Activated T-cell treated with anti-CD3 and anti-CD28 coated beads for 4 hours (primary cell): ENCODE measurements at places on chromosomes 7 and 10.

GRCh38 chr7:136998495-136998894 is 130.0 kb downstream of the CHRM2 start:
- no peak for DNase-seq

DNA sequence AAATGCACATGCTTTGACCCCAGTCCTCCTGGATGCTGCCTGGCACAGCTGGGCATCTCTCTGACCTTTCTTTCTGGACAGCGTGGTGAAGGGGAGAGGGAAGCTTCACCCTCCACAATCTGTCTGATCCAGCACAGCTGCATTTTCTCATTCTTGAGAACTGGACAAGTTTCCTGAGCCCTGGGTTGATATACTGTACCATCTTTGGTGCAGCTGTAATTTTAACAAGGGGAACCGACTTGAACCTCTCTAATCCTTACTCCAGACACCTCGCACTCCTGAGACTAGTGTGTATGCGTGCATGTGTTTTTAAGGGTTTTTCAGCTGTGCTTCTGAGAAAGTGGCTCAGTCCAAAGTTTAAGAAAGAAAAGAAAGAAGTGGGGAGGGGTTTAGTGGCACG is 655.7 kb downstream of the INHBA start:
- DNase-seq, result no peak

GRCh38 chr7:114944745-114945625 is 23.1 kb downstream of the MDFIC start:
- DNase-seq, result no peak

- DNase-seq, result no peak
These were observed 23.1 kb upstream of the FMC1 start for GRCh38 chr7:139317939-139318505.

GRCh38 chr7:17584822-17585221 is 286.4 kb downstream of the AHR start:
- no peak for DNase-seq

DNA sequence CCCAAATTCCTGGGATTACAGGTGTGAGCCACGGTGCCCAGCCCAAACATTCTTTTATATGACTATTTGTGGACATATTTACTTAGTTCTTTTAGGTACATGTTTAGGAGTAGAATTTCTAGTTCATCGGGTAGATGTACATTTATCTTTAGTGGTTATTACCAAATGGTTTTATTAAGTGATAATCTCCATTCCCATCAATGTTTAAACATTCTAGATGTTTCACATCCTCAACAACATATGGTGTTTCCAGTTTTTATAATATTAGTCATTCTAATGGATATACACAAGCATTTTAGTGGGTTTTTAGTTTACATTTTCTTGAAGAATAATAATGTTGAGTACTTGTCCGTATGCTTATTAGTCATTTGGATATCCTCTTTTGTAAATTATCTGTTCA is 131.7 kb downstream of the RTKN2 start:
- DNase-seq, result no peak

GRCh38 chr10:87861566-87861952 is 1.8 kb downstream of the KLLN start:
- DNase-seq, result no peak

- DNase-seq, result no peak
These were observed 65.1 kb upstream of the NEBL start for GRCh38 chr10:20962165-20962564.

GRCh38 chr10:99733366-99733765 is 1.3 kb downstream of the CUTC start:
- no peak for DNase-seq

DNA sequence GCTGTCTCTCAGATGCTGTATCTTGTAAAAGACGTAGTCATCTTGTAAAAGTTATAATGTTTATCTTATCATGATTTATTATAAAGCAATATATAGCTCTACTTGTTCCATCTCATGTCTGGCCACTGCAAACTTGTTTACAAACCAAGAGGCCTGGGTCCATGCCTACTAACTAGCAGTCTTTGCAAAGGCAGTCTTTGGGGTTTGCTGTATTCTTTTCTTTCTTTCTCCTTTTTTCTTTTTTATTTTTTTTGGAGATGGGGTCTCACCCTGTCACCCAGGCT is 272.6 kb downstream of the GATA3 start:
- no peak for DNase-seq

DNA sequence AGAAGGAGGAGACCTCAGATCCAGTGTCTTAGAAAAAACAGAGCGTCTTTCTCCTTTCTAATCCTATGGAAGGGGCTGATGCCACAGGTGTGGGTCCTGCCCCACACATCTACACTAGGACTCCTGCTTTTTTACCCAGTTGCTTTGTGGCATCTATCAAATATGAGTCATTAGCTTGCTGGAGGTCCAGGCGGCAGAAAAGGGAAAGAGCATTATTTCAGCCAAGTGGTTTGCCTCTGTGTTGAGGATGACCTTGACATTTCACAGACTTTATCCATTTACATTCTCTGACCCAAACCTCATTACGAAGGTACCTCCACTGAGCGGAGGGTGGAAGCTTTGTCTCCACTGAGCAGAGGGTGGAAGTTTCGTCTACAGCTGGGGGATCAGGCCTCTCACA is 308.4 kb upstream of the KLF6 start:
- DNase-seq, result no peak

GRCh38 chr7:114657279-114657678 is 242.7 kb downstream of the FOXP2 start:
- DNase-seq, result no peak

DNA sequence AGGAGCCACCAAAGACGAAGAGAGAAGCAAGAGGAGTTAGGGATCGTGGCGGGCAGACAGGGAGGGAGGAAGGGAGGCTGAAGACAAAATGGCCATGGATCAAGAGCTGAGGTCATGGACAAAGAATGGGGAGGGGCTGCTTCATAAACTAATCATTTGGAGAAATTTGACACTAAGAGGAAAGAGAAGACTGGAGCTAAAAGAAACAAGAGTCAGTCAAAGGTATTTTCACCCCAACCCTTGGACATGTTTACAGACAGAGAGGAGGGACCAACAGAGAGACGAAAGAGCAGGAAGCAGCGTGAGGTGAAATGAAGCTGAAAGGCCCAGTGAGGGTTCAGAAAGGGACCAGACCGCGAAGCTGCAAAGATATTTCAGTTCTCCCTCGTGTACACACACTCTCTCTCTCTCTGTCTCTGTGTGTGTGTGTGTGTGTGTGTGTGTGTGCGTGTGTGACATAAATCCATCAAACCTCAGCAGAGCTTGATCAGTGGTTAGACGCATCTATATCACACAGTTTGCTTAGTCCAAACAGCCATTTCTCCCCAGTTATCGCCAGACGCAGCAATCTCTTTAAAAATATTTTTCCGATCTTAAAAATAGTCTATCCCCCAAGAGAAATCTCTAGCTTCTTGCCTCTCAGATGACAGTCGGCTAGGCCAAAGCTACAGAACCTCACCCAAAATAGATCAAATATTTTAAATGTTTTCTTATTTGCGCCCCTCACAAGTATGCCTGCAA is 12.5 kb upstream of the CALD1 start:
- no peak for DNase-seq

DNA sequence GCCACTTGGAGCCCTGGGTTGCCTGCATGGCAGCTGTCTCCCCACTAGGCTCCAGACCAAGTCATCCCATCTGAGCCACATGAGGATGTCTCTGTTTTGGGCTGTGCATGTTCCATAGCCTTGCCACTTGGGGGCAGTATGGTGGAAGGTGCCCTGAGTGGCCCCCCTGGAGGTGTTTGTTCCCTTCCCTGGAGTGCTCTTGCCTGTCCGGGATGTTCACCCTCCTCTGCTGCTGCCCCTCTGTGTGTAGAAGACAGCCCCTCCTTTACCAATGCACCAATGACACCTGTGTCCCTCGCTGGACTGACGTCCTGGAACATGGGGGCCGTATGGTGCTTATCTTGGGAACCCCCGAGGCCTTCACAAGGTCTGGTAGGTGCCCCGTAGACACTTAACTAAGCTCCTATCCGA is 100.2 kb downstream of the ACTR3B start:
- DNase-seq, result no peak

- DNase-seq, result no peak
These were observed 106.2 kb upstream of the RET start for GRCh38 chr10:42970451-42971250.

DNA sequence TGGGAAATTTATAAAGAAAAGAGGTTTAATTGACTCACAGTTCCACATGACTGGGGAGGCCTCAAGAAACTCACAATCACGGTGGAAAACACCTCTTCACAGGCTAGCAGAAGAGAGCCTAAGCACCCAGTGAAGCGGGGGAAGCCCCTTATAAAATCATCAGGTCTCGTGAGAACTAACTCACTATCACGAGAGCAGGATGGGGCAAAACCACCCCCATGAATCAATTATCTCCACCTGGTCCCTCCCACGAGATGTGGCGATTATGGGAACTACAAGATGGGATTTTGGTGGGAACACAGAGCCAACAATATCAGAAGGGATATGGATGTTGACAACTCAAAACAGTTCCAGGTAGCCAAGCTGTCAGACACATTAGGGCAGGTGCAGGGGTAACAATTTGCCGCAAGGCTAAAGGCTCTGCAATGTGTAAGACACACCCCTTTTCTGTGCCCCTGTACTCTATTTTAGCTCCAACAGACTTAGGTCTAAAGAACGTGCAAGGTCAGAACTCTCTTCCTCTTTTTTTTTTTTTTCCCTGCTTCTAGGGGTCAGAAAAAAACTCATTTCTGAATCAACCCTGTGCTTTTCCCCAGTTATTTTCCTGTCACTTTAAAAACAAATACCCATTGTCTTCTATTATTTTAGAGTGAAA is 30.7 kb upstream of the RBM20 start:
- DNase-seq, result no peak

DNA sequence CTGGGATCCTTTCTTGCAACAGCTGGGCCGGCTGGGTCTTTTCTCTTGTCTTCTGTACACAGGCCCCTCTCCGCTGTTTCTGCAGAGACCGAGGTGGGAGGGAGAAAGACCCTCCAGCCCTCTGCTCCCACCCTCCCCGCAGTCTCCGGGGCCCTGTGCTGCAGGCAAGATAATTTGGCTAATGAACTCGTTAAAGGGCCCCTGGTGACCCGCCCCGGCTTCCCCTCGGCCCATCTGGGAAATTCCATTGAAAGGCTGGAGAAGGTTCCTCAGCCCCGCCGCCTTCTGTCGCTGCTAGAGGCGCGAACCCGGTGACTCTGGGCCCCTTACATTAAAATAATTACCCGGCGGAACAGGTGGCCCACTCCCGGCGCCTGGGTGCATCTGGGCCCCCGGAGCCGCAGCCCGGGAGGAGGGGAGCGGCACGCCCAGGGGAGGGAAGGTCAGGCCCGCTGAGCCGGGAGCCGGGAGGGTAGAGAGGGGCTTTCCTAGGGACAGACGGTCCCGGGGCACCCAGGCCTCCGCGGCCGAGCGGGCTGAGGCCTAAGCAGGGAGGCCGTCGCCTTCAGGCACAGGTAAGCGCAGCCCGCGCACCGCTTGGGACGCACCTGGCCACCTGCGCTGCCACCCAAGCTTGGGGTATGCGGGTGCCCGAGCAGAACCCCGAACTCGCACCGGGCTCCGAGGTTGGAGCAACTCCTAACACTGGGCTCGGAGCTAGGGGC is 7.3 kb upstream of the MNX1 start:
- no peak for DNase-seq

- DNase-seq, result no peak
These were observed 47.4 kb downstream of the PPP1R17 start for GRCh38 chr7:31734456-31734855.

GRCh38 chr10:124063750-124064603 is 29.4 kb downstream of the CHST15 start:
- no peak for DNase-seq

GRCh38 chr10:72088889-72089575 is 681 bp upstream of the SPOCK2 start:
- DNase-seq, result no peak

- DNase-seq, result no peak
These were observed 438 bp downstream of the LSMEM1 start for GRCh38 chr7:112481121-112481736.

DNA sequence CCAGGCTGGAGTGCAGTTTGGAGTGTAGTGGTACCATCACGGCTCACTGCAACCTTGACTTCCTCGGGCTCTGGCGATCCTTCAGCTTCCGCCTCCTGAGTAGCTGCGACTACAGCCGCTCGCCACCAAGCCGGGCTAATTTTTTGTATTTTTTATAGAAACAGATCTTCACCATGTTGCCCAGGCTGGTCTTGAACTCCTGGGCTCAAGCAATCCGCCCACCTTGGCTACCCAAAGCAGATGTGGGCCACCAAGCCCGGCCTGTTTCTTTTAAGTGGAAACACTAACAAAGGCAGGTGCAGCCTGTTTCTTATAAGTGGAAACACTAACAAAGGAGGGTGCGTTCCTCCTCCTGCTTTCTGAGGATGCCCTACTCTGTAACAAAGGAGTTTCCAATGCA is 18.2 kb downstream of the PRF1 start:
- no peak for DNase-seq

GRCh38 chr7:140867467-140868462 is 57.0 kb downstream of the BRAF start:
- no peak for DNase-seq

GRCh38 chr7:46707973-46708372 is 786.9 kb upstream of the IGFBP3 start:
- DNase-seq, result no peak
